ENCODE measurements at places on chromosomes 5 and 9. TPM values are rescaled to one million over a fixed set of nuclear protein-coding genes. Genes with fewer than 3 reads are reported as not detected.
A peak's percentile ranks its signal among the peaks of the same experiment; 100 is the strongest.

The TPRN gene
- total RNA-seq, result 21.7 TPM

The EIF4E1B gene
- not detected for total RNA-seq

The ZNF367 gene
- total RNA-seq, result 2.5 TPM

The GRM6 gene
- total RNA-seq, result not detected

The PSD2 gene
- not detected for total RNA-seq

DNA sequence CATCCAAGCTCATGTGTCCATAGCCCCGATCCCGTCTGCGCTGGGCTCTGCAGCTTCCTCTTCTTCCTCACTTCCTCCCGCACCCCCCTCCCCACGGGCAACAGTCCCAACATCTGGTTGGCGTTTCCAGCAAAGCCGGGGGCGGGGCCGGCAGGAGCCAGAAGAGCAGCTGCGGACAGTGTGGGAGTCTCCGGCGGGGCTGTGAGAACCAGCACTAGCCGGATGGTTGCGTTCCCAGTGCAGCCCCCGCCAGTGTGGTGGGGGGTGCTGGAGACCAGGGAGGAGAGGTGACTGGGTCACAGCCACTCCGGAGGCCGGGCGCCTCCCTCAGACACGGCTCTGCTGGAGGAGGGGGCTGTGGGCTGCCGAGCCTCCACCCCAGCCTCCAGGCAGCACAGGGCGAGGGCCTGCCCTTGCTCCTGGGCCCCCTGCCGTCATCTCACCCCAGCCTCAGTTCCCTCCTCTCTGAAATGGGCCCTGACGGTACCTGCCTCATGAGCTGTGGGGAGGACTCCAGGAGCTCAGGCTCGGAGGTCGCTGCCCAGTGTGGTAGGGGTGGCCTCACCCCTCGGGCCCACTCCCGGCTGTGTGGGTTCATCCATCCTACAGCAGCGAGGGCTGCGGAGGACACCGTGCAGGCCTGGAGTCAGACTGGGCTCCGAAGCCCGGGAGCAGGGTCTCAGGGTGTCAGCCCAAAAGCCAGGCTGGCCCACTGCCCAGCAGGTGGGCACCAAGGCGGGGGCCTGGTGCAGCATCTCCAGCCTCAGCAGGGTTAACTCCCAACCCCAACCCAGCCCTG, 41.5 kb upstream of the NOTCH1 start:
- peak; percentile 90 for DNase-seq

GRCh38 chr5:150511578-150512367, 3.8 kb downstream of the NDST1 start:
- peak; percentile 63 for DNase-seq

GRCh38 chr9:125747765-125748445, 732 bp downstream of the PBX3 start:
- peak; percentile 72 for DNase-seq

GRCh38 chr5:125484742-125485641, 738.6 kb upstream of the ZNF608 start:
- DNase-seq, result peak; percentile 78

- DNase-seq, result no peak
These were observed 22.2 kb downstream of the SLC46A2 start for GRCh38 chr9:112868461-112868860.

DNA sequence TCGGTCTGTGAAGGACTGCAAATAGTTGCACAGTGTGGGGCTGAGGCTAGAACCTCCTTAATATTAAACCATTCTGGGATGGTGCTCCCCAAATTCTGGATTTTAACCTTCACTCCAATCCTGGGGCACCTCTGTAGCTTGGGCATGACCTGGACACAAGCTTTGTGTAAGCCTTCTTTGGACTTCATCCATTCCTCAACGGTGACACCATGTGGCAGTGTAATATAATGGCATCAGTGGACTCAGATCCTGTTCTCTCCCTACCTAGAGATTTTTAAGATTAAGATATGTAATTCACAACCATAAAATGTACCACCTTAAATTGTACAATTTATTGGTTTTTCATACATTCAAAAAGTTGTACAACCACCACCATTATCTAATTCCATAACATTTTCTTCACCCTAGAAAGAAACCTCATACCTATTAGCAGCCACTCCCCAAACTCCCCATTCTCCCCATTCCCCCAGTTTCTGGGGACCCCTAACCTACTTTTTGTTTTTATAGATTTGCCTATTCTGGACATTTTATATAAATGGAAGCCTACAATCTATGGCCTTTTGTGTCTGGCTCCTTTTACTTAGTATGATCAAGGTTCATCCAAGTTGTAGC, 4.8 kb upstream of the PLGRKT start:
- no peak for DNase-seq

- no peak for DNase-seq
These were observed 131.1 kb downstream of the RMI1 start for GRCh38 chr9:84111726-84112125.

- no peak for DNase-seq
These were observed 94.2 kb downstream of the WNK2 start for GRCh38 chr9:93278144-93278543.

DNA sequence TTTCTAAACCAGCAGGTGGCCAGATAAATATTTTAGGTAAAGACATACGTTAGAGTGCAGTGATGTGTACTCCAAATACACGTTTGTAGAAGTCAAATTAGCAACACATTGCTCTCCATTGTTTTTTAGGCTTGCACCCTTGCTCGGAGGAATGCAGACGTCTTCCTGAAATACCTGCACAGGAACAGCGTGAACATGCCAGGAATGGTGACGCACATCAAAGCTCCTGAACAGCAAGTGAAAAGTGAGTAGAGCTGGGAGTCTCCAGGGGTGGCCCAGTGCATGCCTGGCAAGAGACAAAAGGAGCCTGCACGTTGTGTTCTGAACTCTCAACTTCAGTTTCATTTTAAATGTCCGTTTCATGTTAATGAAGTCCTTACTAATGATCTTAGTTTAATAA, 207.5 kb upstream of the OTULINL start:
- DNase-seq, result no peak

DNA sequence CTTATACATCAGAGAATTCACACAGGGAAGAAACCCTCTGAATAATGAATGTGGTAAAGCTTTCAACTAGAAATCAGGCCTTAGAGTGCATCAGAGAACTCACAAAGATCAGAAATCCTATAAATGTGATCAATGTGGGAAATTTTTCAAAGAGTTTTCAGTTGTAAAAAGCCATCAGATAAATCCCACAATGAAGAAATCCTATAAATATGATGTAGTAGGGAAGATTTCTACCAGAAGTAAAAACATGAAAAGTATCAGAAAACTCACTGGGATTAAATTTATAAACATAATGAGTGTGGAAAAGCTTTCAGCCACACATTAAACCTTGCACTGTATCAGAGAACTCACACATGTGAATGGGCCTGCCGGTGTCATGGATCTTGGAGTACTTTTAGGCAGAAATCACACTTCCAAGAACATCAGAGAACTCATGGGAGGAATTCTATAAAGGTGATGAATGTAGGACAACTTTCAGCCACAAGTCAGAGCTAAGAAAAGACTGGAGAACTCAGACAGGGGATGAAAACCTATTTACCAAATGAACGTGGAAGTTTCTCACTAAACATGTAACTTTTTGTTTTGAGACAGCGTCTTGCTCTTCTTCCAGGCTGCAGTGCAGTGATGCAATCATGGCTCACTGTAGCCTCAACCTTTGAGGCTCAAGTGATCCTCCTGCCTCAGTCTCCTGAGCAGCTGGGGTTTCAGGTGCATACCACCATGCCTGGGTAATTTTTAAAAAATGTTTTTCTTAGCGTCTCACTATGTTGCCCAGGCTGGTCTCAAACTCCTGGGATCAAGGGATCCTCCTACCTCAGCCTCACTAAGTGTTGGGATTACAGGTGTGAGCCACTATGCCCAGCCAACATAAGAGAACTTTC, 39.5 kb downstream of the ZNF510 start:
- DNase-seq, result no peak
